ENCODE measurements at places on chromosomes 7 and 10. TPM values are rescaled to one million over a fixed set of nuclear protein-coding genes. Genes with fewer than 3 reads are reported as not detected.

DNA sequence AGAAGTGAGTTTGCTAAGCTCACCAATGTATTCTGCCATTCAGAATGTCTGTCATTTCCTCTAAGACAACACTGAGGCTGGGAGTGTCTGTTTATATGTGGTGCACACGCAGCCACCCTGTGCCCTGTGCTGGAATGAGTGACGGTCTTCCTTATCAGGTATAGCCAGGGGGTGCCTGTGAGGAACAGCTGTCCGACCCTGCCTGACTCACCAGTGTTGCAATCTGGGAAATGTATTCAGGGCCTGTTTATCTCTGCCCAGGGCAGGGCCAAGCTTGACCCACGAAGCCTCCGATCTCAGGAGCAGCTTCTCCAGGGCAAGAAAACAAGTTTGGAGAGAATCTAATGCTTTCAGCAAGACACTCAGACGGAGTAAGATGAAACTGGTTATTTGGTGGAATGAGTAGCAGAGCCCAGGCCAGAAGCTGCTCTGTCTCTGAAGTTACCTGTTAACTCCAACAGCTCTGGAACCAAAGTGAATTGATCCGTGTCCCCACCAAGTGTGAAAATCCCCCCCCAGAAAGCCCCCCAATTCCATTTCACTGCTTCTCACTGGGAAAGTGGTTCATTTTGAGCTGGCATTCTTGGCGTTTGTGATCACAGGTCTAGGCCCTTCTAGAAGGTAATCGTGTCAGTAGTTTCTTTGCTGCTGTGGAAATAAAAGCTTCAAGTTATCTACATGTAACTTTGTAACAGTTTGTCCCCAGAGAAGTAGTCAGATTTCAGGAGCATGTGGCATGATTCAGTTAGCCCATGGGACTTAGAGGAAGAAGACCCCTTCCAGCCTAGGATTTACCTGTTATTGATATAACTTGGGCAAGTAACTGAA, 6.1 kb upstream of the UBE2H start:
- H3K36me3 ChIP-seq: no peaks in the 10 kb centered on the region
- H3K27ac ChIP-seq: no peak overlapping the region
- H3K4me1 ChIP-seq: peaks cover 4% of the 10 kb centered on the region
- no peaks in the 10 kb centered on the region for H3K27me3 ChIP-seq
- DNase-seq: no peak
- H3K4me3 ChIP-seq: no peak overlapping the region

DNA sequence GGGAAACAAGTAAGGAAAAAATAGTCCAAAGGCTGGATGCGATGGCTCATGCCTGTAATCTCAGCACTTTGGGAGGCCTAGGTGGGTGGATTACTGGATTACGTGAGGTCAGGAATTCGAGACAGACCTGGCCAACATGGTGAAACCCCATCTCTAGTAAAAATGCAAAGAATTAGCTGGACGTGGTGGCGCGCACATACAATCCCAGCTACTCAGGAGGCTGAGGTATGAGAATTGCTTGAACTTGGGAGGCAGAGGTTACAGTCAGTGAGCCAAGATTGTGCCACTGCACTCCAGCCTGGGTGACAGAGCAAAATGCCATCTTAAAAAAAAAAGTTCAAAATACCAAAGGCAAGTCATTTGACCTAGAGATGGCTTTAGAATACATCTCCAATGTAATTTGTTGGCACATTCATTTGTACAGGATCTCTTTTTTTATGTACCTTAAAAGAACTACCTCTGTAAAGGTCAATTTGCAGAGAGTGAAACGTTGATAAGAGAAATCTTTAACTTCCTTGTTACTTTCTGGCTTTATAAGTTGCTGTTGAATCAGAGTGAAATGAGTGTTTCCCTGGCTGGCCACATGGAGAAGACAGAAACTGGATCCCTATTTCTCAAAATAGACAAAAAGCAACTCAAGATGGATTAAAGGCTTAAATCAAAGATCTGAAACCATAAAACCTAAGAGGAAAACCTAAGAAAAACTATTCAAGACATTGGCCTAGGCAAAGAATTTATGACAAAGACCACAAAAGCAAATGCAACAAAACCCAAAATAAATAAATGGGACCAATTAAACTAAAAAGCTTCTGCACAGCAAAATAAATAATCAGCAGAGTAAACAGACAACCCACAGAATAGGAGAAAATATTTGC, 260.7 kb downstream of the KLF6 start:
- peaks cover 2% of the 10 kb centered on the region for H3K4me1 ChIP-seq
- H3K27me3 ChIP-seq: peaks cover 2% of the 10 kb centered on the region
- DNase-seq: no peak
- H3K27ac ChIP-seq: no peak overlapping the region
- H3K4me3 ChIP-seq: no peak overlapping the region

GRCh38 chr7:131110297-131111080, 217.2 kb upstream of the MKLN1 start:
- peaks cover 7% of the 10 kb centered on the region for H3K36me3 ChIP-seq
- DNase-seq: no peak
- H3K4me1 ChIP-seq: peaks cover 36% of the 10 kb centered on the region
- H3K27ac ChIP-seq: peak overlapping the region; percentile 82
- peak overlapping the region; percentile 97 for H3K4me3 ChIP-seq
- no peaks in the 10 kb centered on the region for H3K27me3 ChIP-seq

- no peak overlapping the region for H3K27ac ChIP-seq
- peaks cover 14% of the 10 kb centered on the region for H3K36me3 ChIP-seq
- H3K27me3 ChIP-seq: no peaks in the 10 kb centered on the region
- no peak overlapping the region for H3K4me3 ChIP-seq
These were observed 62.1 kb downstream of the SDHAF3 start for GRCh38 chr7:97179454-97180104.

DNA sequence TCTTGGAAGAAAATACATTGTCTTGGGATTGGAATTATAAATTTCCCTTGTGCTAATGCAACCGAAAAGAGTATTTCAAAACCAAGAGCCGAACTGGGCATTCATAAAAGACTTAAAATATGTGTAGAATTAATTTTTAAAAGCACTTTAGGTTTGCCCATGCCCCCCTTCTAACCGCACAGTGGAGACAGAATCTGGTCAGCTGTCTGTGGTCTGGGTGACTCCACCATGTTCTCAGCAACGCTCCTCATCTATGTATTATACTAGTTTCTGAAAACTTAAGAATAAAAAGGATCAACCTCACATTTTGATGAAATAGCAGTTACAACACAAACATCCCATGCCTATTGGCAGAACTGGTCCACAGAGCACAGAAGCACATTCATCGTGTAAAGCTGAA, 192.6 kb upstream of the C7orf33 start:
- H3K4me3 ChIP-seq: no peak overlapping the region
- no peak overlapping the region for H3K27ac ChIP-seq
- H3K27me3 ChIP-seq: peaks cover 44% of the 10 kb centered on the region
- no peaks in the 10 kb centered on the region for H3K36me3 ChIP-seq

- H3K36me3 ChIP-seq: no peaks in the 10 kb centered on the region
- no peak for DNase-seq
- peaks cover 1% of the 10 kb centered on the region for H3K27me3 ChIP-seq
- H3K4me1 ChIP-seq: no peaks in the 10 kb centered on the region
These were observed 89.8 kb upstream of the PRPS1L1 start for GRCh38 chr7:18117482-18117881.

GRCh38 chr7:103059471-103059870, 15.1 kb downstream of the FBXL13 start:
- H3K4me1 ChIP-seq: no peaks in the 10 kb centered on the region
- H3K27ac ChIP-seq: no peak overlapping the region
- H3K27me3 ChIP-seq: no peaks in the 10 kb centered on the region
- no peaks in the 10 kb centered on the region for H3K36me3 ChIP-seq

DNA sequence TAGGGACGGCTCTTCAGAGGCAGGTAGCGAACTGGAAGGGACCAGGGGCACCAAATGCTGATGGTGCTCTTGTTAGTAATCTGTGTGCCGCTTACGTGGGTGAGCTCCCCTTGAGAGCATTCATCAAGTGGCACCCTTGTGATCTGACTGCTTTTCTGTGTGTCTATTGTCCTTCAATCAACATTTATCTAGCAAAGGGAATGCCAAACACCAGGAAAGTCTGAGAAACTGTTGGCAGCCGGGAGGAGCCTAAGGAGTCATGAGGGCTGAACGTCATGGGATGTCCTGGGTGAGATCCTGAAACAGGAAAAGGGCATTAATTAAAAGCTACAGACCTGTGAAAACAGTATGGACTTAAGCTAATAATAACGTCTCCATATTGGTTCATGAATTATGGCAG, 733.1 kb downstream of the TYW1 start:
- no peaks in the 10 kb centered on the region for H3K4me1 ChIP-seq
- no peak overlapping the region for H3K4me3 ChIP-seq
- H3K36me3 ChIP-seq: no peaks in the 10 kb centered on the region

GRCh38 chr10:51602326-51602725, 97.1 kb downstream of the CSTF2T start:
- H3K27ac ChIP-seq: no peak overlapping the region
- H3K4me1 ChIP-seq: no peaks in the 10 kb centered on the region
- no peaks in the 10 kb centered on the region for H3K27me3 ChIP-seq
- no peak overlapping the region for H3K4me3 ChIP-seq
- no peaks in the 10 kb centered on the region for H3K36me3 ChIP-seq
- DNase-seq: no peak

DNA sequence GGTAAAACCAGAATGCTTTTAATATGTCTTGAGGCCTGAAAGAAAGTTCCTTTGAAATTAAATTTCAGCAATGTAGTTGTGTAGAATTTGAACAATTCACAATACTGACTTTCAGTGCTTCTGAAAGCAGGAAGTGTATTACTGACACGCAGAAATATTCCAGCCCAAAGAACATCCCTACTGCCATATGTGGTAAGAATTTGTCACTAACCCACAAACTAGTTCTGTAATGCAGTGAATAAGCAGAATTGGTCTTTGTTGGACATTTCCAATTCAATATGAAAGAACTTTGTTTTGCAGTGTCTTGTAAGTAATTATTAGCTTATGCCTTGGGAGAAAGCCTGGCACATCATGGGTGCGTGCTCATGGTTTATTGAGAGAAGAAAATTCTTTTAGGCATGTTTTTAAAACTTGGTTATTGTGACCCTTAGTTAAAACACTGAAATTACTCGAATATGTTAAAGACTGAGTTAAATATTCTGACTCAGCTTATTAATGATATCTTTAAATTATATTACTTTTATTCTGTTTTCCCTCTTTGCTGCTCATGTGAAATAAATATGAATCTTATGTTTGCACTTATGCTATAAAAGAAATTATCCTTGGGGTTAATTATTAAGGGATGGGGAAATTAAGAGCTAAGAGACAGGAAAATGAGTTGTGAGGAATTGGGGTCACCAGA, 33.4 kb downstream of the PTPN12 start:
- H3K36me3 ChIP-seq: no peaks in the 10 kb centered on the region
- no peak overlapping the region for H3K27ac ChIP-seq
- no peak overlapping the region for H3K4me3 ChIP-seq
- H3K27me3 ChIP-seq: no peaks in the 10 kb centered on the region
- no peak for DNase-seq

GRCh38 chr7:150855046-150855445, 2.7 kb downstream of the AOC1 start:
- H3K4me1 ChIP-seq: no peaks in the 10 kb centered on the region
- H3K4me3 ChIP-seq: no peak overlapping the region
- peaks cover 20% of the 10 kb centered on the region for H3K27me3 ChIP-seq
- DNase-seq: no peak
- H3K36me3 ChIP-seq: no peaks in the 10 kb centered on the region
- H3K27ac ChIP-seq: no peak overlapping the region

DNA sequence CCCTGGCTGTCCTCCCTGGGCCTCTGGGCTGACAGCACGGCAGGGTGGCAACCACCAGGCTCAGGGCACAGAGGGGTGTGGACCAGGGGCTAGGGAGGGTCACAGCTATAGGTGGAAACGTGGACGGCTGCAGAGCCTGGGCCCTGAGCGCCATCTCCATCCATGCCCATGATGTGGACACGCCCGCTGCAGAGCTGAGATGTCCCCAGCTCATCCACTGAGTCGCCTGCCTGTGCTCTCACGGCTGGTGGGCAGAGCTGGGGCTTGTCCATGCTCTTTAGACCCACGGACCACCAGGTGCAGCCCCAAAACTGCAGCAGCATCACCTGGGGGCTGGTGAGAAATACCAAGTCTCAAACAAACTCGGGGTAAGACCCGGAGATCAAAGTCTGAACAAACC, 16.1 kb downstream of the TECPR1 start:
- H3K4me3 ChIP-seq: no peak overlapping the region
- no peak for DNase-seq
- H3K27me3 ChIP-seq: no peaks in the 10 kb centered on the region

GRCh38 chr10:119219871-119220270, 12.5 kb downstream of the GRK5 start:
- peaks cover 27% of the 10 kb centered on the region for H3K4me1 ChIP-seq
- H3K27ac ChIP-seq: no peak overlapping the region
- DNase-seq: no peak
- H3K4me3 ChIP-seq: no peak overlapping the region
- no peaks in the 10 kb centered on the region for H3K36me3 ChIP-seq
- H3K27me3 ChIP-seq: no peaks in the 10 kb centered on the region

DNA sequence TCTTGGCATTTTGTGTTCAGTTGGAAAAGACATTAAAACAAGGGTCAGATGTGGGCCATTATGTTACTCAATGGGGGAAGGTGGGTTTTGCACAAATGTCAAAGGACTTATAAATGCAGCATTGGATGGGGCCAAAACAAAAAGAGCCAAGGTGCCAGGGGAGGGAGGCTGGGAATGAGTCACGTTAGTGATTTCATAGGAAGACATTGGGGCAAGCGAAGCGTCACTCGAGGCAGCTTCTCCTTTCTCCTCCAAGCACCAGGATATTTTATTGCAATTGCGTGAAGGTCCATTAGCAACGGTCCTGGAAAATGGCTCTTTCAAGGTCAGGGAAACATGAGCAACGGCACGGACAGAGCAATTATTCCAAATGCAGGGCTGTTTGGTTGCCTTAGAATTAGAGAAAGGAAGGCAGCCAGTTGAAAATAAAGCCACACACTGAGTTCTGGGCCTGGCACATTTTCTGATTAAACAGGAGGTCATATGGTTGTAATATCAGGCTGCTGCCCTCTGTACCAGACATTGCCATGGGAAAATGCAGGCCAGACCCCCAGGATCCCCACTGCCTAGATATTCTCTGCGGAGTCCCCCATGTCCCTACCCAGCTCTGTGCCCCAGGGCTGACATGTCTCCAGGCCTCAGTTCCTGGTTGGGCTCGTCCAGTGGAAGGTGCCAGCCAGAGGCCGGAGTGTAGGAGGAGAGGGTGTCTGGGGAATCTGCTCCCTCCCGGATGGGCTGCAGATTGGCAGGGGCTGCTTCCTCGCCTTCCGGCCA, 63.3 kb upstream of the NANOS1 start:
- H3K4me1 ChIP-seq: no peaks in the 10 kb centered on the region
- H3K4me3 ChIP-seq: no peak overlapping the region
- DNase-seq: no peak
- peaks cover 6% of the 10 kb centered on the region for H3K27me3 ChIP-seq
- no peaks in the 10 kb centered on the region for H3K36me3 ChIP-seq
- no peak overlapping the region for H3K27ac ChIP-seq

DNA sequence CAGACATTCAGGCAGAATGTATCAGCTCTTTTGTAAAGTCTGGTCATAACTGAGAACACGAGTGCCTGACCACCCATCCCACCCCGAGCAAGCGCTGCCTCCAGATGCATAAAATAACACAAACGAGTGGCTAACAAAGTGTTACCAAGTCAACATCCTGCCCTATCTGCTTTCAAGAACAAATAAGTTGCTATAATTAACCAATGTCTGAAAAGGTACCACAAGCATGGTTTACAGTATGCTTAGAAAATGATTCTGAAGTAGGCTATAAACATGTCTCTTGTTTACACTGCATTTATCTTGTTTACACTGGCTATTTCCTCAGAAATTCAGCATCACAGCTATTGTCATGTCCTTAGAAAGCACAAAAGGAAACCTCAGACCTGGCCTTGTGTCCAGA, 49.5 kb downstream of the PIK3AP1 start:
- no peak overlapping the region for H3K4me3 ChIP-seq
- H3K27ac ChIP-seq: peak overlapping the region; percentile 64
- H3K36me3 ChIP-seq: no peaks in the 10 kb centered on the region
- no peak for DNase-seq
- H3K4me1 ChIP-seq: peaks cover 26% of the 10 kb centered on the region
- no peaks in the 10 kb centered on the region for H3K27me3 ChIP-seq

OR6B1 gene
- total RNA-seq: not detected

Data from activated CD8-positive, alpha-beta T cell treated with anti-CD3 and anti-CD28 coated beads for 36 hours (primary cell).